Cerebellar nuclear complex (tissue), 1 donor: ENCODE measurements at places on chromosomes 2 and 18.

DNA sequence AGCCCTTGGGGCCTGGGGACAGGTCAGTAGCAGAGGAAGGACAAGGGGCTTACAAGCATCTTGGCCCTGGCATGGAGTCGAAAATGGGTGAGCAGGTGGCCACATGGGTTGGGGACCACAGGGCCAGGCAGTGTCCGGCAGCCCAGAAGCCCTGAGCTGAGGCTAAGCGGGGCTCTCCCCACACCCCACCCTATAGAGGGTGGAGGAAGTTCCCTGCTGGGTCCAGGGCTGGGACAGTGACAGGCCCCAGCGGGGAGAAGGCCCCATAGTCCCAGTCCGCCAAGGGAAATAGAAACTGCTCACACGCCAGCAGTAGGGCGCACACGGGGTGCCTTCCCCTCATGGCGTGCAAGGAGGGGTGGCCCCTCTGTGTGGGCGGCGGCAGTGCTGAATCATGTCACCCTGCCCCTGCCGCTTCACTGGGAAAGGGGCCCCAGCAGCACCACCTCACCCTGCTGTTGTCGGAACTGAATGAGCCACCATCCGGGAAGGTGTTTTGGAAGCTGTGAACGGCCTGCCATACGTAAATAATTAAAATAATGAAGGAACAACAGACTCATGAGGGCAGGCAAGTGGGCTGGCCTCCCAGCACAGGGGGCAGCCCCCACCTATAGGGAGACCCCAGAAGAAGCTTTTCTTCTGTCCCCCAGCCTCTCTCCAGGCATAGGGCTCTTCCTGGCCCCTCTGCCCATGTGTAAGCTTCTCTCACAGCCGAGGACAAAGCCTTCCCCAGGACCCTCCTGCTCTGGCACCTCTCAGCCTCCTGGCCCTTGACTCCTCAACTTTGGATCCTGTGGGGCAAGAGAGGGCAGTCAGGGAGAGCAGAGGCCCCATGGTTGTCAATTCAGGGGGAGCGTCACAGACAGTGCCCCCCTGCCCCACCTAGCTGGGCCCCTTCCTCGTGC is 12.7 kb upstream of the DUSP2 start:
- no peak for DNase-seq

GRCh38 chr2:74822771-74823566 is 11.0 kb upstream of the HK2 start:
- no peak for DNase-seq

GRCh38 chr2:108029496-108029895 is 43.2 kb downstream of the SLC5A7 start:
- no peak for DNase-seq

DNA sequence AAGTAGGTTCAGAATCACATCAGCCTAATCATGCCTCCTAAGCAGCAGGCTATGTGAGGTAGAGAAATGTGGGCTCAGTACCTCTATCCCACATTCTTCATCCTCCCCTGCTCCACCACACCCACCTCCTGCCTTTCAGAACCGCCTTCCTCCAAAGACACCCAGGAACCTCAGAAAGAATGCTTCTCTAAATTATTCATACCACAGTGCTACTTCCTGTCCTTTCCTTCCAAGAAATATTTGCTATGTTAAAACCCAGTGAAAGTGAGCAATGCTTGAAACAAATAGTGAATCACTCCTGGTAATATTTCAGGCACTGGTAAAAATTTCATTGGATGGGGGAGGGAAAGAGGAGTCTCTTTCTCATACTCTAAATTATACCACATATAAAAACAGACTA is 24.0 kb upstream of the CREB1 start:
- no peak for DNase-seq

GRCh38 chr18:79373736-79374135 is 22.0 kb upstream of the NFATC1 start:
- no peak for DNase-seq

GRCh38 chr2:236440110-236440881 is 129.3 kb upstream of the ACKR3 start:
- DNase-seq: no peak

GRCh38 chr2:122098306-122098705 is 342.9 kb downstream of the TSN start:
- DNase-seq: no peak

GRCh38 chr2:86625096-86625495 is 1.4 kb upstream of the RNF103 start:
- no peak for DNase-seq

- DNase-seq: no peak
Measured at GRCh38 chr2:121074293-121074932, 210.6 kb downstream of the TFCP2L1 start.

GRCh38 chr2:192901446-192901845 is 706.7 kb upstream of the TMEFF2 start:
- no peak for DNase-seq

GRCh38 chr2:26011990-26012856 is 21.7 kb upstream of the RAB10 start:
- no peak for DNase-seq

DNA sequence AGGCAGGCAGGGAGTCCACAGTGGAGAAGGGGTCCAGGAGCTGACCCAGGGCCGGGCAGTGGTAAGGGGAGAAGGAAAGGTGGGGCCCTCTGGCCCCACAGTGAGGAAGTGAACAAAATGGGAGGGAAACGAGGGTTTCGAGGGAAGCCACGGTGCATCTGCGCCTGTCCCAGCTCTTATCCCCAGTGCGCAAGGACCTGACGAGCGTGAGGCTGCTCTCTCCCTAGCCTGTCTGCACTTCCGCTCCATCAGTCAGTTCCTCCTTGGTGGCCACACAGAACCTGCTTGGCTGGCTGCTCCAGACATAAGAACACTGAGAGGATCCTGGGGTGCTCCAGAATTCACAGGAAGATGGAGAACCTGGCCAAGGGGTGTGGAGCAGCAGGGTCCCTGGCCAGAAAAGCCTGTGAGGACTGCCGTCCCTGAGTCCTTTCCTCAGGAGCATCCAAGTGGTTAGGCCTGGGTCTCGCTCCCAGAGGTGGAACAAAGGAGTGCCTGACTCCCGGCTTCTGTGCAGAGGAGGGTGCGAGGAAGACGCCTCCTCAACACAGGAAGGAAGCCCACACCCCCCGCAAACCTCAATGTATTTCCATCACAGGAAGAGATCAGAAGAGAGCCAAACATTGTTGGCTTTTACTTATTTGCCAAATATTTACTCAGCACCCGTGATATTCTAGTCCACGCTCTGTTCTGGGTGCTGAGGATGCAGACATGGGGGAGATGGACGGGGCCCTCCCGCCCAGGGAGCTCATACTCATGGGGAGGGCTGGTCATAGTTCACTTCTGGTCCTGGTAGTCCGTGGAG is 43.7 kb upstream of the SEMA4C start:
- no peak for DNase-seq

- DNase-seq: no peak
Measured at GRCh38 chr18:34741401-34741800, 31.3 kb downstream of the DTNA start.

- no peak for DNase-seq
Measured at GRCh38 chr2:215979620-215980019, 33.7 kb downstream of the MREG start.

DNA sequence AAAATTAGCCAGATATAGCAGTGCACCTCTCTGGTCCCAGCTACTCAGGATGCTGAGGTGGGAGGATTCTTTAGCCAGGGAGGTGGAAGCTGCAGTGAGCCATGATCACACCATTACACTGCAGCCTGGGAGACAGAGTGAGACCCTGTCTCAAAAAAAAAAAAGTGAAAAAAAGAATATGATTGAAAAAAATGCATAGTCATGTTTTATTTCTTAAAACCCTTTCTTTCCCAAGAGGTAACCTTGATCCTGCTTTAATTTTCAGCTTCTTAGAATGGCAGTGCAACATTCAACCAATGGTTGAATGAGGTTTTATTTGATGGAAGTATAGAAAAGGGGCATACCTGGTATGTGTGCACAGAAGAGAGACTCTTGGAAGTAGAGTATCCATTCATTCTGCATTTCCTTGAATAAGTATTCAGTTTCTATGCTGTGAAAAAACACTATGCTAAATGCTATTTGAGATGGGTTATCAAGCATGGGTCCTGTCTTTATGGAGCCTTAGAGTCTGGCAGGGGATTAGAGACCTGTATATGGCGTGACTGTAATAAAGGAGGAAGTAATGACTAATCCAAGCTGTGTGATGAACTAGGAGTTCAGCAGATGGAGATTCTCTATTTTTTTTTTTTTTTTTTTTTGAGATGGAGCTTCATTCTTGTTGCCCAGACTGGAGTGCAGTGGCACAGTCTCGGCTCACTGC is 146.3 kb downstream of the WDSUB1 start:
- no peak for DNase-seq

GRCh38 chr2:71226096-71226964 is 573 bp downstream of the PAIP2B start:
- DNase-seq: no peak

GRCh38 chr2:28610583-28611201 is 114.8 kb downstream of the PLB1 start:
- DNase-seq: no peak

DNA sequence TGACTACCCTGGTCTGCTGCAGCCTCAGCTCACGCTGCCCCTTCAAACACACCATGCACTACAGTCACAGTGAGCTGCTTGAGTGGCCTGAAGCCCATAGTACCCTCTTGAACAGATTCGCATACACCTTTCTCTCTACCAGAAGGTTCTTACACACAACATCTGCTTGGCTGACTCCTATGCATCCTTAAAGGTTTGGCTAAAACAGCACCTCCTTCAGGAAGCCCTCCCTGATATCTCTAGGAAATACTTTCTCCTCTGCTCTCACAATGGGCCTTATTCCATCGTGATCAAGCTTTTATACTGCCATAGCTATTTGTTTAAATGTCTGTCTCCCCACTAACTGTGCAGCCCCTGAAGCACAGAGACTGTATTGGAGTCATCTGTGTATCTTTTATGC is 31.5 kb downstream of the TGFBRAP1 start:
- no peak for DNase-seq

DNA sequence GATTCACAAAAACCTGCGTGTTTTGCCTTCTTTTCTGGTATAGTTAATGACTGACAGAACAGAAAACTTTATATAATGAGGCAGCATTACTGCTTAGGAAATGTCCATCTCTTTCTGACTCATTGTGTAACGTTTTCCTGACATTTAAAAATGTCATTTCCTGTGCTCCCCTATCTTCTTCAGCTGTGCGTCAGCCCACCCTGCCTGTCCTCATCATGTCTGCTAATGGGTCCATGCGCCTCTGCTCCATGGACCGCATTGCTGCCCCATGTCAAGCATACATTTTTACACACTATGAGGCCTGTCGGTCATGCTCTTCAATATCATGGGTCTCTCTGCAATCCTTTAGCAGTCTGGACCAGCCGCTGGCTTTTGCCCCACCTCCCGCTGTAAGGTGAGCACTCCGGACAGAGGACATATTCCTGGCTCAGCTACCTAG is 234.3 kb downstream of the CDCA7 start:
- no peak for DNase-seq

DNA sequence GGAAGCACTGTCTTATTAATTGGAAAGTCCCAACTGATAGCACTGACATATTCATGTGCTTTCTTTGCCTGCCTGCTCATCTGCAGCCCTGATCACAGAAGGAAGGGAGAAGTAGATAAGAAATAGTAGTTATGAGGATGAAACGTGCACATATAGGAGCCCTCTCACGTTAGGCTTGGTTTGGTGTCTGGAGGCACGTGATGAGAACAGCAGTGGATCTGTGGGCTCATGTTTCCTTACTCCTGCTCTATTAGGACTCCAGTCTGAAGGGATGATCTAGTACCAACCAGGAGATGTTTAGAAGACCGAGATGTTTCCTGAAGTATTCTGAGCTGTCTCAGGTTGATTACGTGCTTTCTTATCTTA is 84.9 kb downstream of the MAP4K4 start:
- DNase-seq: no peak

DNA sequence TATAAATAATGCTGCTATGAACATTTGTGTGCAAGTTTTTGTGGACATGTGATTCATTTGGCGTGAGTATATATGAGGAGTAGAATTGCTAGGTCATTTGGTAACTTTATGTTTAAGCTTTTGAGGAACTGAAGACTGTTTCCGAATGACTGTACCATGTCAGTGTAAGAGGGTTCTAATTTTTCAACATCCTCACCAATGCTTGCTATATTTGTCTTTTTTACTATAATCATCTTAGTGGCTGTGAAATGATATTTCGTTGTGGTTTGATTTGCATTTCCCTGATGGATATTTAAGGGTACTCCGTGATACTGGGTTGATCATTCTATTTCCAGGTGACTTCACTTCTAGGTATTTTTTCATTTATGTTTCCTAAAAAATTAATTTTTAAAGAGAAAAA is 241.1 kb downstream of the BCL2 start:
- DNase-seq: no peak

GRCh38 chr18:41347057-41347456 is 608.0 kb upstream of the PIK3C3 start:
- DNase-seq: no peak

DNA sequence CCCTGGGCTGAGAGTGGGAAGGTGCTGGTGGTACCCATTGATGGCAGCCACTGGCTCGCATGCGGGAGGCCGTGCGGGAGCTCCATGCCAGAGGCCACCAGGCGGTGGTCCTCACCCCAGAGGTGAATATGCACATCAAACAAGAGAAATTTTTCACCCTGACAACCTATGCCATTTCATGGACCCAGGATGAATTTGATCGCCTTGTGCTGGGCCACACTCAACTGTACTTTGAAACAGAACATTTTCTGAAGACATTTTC is 12.9 kb upstream of the UGT1A1 start:
- no peak for DNase-seq

DNA sequence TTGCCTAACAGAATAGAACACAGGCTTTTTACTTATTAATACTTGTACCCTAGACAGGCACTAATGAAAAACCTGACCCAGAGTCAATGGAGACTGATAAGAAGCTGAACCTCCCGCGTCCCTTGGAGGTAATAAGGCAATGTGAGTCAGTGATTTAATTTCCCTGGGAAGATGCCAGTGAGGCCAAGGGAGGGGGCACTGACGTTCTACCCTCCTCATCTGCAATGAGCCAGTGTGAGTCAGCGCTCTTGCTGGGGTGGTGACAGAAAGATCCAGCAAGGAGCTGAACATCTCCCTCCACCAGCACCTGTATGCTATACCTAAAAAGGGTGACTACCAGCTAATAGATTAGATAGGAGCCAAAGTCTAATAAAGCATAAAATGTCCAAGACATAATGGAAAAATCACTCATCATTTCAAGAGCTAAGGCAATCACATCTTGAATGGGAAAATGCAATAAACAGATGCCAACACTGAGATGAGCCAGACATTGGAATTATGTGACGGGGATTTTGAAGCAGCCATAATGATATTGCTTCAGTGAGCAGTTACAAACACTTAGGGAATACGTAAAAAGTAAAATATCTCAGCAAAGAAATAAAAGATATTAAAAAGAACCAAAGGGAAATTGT is 116.9 kb downstream of the TPGS2 start:
- no peak for DNase-seq

GRCh38 chr2:49913025-49913424 is 758.7 kb upstream of the FSHR start:
- DNase-seq: no peak

DNA sequence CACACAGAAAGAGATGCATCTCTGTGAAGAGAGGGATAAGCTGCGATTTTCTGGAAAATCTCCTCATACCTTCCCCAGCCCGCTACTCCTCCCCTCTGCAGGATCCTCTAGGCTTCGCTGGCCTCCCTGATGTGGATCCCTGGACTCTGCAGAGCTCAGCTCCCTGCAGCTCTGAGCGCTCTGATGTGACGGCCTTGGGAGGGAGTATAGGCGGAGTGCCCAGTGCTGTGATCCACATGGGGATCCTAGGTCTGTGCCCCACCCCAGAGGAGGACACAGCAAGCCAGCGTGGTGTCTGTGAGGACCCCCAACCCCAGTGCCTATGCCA is 111.0 kb downstream of the GYPC start:
- no peak for DNase-seq

- DNase-seq: no peak
Measured at GRCh38 chr2:78455586-78455985, 569.9 kb upstream of the REG3G start.
